ENCODE measurements at places on chromosomes 5 and 9.

DNA sequence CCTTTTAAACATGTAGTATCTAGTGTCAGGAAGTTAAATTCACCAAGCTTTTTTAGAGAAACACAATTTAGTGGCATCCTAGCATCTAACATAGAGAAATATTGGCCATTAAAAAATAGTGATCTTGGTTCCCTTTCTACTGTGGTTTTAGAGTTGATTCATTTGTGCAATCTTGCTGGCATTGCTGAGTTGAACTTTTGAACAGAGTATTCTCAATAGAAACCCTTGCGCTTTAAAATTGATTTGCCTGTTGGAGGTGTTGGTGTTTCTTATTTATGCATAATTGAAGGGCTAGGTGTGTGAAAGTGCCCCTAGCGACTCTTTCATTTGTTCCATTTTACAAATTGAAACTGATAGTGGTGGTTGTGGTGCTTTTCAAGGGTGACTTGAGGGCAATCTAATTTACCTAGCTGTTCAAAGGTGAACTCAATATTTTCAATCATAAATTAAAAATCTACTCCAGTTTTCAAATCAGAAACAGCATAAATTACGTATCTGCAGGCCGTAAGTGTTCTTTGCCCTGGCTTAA lies 73.0 kb upstream of the MPDZ start:
- DNase-seq = no peak

DNA sequence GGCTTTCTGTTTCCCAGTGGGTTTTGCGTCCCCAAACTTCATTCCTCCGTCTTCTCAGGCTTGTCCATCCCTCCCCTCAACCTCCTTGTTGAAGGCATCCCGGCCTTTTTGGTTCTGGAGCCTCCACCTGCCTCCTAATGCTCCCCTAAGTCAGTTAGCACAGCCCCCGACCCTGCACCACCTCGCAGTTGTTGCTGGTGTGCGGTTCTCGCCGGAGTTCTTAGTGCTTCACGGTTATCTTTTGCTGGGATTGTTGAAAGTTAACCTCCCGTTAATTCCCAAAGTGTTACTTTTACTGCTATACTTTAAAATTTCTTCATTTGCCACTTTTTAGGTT lies 447 bp downstream of the UBLCP1 start:
- no peak for DNase-seq

DNA sequence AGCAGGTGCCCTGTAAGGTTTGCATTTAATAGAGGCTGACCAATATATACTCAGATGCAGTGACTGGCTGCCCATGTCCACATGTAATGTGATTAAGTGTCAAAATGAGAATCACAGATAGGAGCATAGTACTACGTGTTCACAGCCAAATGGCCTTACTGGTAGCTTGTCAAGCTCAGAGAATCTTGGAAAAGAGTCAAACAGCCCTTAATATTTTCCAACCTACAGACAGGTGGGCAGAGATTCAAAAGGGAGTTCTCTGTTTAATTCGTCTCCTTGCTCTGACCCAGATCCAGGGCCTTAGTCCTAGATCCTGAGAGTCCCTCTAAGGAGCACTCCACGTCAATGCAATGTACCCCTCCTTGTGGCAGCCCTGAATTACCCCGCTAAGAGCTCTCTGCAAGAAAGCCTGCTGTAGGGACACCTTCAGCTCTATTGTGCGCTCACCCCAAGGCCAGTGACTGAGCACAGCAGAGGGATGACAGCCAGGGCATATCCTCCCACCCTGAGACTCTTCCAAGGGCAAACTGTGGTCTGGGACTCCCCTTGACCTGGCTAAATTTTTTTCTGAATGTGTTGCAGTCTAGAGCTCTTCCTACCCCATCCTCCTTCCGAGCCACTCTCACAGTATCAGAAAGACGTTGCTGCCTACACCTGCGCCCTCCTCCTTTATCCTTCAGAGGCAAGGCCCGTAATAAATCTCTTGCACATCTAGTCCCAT lies 159.2 kb downstream of the SNCAIP start:
- no peak for DNase-seq

DNA sequence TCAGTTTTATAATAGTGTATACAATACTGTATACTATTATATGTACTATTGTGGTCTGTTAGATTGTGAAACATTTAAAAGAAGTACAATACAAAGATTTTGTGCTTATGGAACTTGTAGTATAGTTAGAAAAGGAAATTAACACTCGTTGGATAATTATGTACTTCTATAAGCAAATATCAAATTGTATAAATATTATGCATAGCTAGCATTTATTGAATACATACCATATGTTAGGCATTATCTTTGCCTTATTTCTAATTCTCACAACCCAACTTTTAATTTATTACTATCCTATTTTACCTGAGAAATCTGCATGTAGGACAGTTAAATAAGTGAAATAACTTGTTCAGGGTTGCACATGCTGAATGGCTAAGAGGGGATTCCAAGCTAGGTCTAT lies 37.5 kb downstream of the RAB3C start:
- DNase-seq = no peak

- no peak for DNase-seq
Measured at GRCh38 chr9:97387936-97388684, 23.8 kb upstream of the TDRD7 start.

- no peak for DNase-seq
Measured at GRCh38 chr5:96176022-96176421, 214.4 kb upstream of the ELL2 start.
